ENCODE measurements at places on chromosomes 3 and 15.

GRCh38 chr3:31999907-32000439 lies 18.4 kb downstream of the ZNF860 start:
- no peak for DNase-seq

GRCh38 chr3:55823829-55824228 lies 336.7 kb upstream of the WNT5A start:
- DNase-seq, result no peak

DNA sequence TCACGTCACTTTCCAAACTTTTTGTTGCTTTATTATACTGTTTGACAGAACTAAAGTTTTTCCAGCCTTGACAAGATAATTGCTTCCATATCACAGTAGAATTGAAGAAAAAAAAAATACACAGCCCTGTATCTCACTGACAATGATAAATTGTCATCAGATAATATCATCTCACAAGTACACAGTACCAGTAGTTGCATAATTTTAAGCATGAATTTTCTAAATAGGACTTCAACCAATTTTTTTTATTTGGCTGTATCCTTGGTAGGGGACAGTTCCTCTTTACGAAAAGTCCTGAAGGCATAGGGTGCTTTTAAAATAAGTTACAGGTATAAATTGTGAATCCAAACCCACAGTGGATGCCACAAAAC lies 230.7 kb downstream of the ATP8B4 start:
- DNase-seq, result no peak

DNA sequence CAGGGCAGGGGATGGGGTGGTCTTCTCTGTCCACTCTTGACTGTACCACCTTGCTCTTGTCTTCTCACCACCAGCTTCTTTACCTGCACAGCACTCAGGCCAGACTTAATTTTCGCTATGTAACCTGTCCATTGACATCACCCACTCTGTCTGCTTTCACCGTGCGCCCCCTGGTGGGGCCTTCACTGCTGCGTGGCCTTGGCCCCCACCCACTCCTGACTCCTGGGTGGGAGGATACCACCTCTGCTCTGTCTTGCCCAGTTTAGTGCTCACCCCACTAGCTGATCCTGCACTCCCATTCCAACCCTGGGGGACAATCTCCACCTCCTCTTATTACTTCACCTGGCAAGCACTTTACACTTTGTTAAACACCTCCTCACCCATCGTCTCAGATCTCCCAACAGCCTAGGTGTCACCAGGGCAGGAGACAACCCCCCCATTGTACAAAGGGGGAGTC lies 17.7 kb downstream of the PTH1R start:
- peak; percentile 65 for DNase-seq

DNA sequence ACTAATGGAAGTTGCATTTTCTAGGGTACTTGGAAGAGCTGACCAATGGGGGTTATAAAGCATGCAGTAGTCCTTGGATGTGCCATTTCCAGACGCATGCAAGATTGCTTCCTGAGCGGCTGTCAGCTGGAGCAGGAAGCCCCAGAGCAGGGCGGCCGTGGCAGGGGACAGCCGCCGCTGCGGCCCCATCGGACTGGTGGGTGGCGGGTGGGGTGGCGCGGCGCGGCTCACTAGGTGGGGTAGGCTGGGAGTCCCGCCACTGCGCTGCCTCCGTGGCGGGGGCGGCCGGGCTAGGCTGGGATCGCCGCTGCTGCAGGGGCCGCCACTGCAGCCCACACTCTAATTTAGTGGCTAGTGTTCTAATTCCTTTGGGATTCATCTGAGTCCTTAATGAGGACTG lies 56.5 kb upstream of the FGF7 start:
- DNase-seq, result no peak

DNA sequence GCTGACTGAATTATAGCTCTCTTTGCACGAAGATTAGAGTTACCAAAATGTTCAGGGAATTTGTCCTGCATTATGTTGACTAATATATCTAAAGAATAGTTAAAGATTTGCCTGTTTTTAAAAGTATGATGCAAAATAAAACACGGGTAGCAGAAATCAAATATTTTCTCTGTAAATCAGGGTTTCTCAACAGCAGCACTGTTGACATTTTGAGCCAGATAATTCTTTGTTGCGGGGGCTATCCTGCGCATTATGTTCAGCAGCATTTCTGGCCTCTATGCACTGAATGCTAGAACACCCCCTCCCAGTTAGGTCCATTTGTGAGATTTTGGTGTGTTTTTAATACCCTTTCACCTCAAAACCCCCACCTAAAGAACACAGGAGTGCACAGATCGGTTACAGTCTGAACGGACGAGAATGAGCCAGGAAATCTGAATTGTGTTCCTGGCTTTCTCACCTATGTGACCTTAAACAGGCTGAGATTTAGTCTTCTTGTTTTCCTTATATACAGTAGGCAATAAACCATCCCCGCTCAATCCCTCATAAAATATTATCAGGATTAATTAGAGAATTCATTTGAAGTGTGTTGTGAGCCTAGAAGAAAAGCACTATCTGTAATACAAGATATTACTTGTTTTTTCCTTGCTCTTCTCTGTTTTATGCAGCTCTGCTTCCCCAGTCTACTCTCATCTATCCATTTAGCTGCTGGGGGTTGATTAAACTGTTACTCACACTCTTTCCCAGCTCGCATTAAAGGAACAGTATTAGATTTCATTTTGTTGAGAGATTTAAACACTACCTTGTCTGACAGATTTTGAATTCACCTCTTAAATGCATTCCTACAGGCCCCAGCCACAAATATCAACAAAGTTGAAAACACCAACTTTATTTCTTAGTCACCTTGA lies 247.5 kb upstream of the GOLIM4 start:
- DNase-seq, result no peak

DNA sequence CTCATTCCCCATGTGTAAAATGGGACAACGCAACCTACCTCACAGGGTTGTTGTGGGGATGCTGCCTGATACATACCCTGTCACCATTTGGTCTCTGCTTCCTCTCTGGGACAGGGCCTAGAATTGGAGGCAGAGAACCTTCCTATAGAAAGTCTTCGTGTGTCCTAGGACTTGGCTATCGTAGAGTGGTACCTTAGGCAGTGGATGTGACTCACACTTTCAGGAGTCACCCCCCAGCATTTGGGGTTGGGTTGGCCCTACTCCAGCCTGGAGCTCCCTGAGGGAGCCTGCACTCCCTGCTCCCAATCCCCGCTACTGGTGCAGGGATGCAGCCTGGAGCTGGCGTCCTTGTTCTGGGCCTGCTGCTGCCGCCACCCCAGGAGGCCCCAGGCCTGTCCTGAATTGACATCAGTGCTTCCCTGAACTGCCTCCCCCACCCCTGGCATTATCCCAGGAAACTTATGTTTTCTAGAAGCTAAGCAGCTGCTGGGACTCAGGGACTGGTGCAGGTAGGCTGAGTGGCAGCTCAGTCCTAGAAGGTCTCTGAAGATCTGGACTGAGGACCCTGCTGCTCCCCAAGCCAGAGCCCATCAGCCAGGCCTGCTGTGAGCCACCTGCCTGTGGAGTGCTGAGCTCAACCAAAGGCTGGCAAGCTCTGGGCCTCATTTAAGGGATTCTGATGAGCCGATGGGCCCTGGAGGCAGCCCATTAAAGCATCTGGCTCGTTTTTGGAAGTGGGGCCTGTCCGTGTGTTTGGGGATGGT lies 9.9 kb downstream of the C15orf39 start:
- no peak for DNase-seq

DNA sequence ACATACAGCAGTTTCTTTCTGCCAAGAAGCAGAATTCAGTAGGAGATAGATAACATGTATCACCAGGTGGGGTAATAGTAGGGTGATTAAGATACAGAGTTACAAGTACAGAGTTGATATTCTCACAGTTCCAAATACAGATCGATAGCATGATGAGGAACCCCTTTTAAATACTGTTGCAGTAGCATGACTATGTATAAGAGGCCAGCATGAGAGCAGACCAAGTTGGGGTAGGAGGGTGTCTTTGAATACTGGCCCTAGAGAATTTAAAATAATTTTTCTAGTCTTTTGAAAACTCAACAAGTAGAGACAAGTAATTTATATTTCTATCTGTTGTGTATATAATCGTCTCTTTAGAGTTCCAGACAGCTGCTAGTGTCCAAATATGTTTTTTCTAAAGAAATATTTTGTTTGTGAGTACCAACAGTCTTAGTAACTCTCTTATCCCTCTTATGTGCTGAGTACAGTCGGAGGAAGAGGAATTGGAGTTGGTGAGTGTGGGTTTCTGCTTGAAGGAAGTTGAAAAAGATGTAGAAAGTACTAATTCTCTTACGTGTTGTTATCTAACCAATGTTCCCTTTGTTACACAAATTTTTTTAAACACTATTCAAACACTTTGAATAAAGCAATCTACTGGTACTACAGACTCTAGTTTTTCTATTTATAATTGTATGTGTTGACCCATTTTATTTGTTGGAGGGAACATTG lies 30.2 kb downstream of the LYSMD4 start:
- peak; percentile 6 for DNase-seq

DNA sequence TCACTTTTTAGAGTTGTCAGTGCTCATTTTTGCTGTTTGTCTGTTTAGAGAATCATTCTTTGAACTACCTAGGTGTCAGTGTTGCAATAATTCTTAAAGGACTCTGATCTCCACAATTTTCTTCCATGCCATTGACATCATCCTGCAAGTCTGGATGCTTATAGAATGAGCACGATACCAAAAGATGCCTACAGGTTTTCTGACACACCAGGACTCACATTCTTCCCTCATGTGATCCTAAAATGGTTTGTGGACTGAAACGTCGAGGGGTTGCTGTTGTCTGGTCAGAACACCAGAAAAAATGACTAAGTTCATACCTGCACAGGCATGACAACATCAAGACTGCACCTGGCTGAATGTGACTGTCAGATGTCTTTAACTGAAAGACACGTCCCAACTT lies 95.9 kb downstream of the SEMA5B start:
- DNase-seq, result no peak

GRCh38 chr3:127781411-127782001 lies 40.8 kb downstream of the MGLL start:
- no peak for DNase-seq

DNA sequence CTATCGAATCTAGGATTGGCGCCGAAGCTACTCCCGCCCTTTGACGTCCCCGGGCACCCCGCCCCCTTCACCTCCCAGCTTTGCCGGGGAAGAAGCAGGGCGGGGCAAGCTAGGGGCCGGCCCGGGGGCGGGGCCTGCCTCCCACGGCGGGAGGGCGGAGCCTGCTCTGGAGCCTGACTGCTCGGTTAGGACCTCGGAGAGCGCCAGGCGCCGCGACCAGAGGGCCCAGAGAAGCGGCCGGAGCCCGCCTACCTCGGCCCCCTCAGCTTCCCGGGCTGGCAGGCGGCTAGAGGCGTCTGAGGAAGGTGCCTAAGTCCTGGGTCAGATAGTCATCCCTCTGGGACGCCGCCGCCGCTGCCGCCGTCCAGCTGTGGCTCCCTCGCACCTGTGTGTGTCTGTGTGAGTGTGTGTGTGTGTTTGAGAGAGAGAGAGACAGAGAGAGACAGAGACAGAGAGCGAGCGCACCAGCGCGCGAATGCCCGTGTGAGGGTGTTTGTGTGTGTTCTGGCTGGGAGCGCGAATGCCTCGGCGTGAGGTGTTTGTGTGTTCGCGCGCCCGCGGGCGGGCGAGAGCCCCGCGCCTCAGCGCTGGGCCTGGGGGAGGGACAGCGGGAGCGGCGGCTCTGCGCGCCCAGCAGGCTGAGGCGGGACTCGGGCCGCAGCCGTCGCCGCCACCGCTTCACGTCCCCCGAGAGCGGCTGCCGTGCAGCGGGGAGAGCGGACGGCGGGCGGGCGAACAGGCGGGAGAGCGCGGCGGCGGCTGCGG lies at the start of gene STXBP5L:
Gene STXBP5L (plus strand): TSS at position 176 of the 765 bp plus-strand sequence. CDS start 1,374 bp downstream, outside the sequence.
- peak; percentile 77 for DNase-seq

- DNase-seq, result no peak
Observed at GRCh38 chr3:15159501-15160136, 46.4 kb upstream of the CAPN7 start.

- peak; percentile 20 for DNase-seq
Observed at GRCh38 chr3:71063773-71064290, 519.7 kb downstream of the FOXP1 start.

GRCh38 chr15:84714821-84715220 lies 1.1 kb downstream of the SEC11A start:
- no peak for DNase-seq

GRCh38 chr15:67240235-67241131 lies 14.0 kb downstream of the AAGAB start:
- peak; percentile 31 for DNase-seq

- DNase-seq, result no peak
Observed at GRCh38 chr15:37907136-37907535, 27.3 kb upstream of the TMCO5A start.

- no peak for DNase-seq
Observed at GRCh38 chr15:64383760-64384159, 2.5 kb upstream of the PCLAF start.

DNA sequence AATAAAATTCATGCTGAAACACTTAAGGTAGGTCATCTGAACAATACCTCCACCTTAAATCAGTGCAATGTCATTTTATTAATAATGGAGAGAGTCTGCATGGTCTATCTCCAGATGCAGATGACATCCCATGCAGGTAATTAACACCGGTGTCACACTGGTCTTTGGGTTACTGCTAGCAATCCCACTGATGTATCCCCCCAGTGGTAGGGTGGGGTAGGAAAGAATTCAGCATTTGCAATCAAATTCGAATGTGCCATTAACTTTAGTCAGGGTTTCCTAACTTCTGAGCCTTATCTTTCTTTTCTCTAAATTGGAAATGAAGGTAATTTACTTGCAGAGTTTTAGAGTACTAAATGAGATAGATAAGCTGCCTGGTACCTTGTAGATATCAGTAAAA lies 44.4 kb downstream of the KIF15 start:
- DNase-seq, result no peak

- DNase-seq, result peak; percentile 55
Observed at GRCh38 chr3:127015282-127016042, 32.5 kb downstream of the PLXNA1 start.

DNA sequence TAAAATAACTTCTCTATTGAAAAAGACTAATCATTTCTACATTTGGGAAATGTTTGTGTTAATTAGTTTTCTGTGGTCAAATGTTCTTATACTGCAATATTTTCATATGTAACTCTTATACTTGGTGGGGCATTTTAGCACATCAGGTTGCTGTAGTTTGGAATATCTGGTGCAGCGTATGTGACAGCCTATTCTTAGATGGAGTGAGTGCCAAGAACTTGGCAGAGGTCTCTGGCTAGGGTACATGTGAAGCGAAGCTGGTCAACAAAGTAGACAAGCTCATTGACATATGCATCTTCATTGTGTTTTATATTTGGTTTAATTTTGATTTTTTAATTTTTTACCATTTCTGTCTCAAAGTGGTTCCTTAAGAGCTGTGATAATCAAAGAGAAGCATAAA lies 53.2 kb downstream of the CHAC1 start:
- no peak for DNase-seq

- no peak for DNase-seq
Observed at GRCh38 chr3:156108616-156109015, 11.8 kb upstream of the KCNAB1 start.

GRCh38 chr15:70474471-70475406 lies 288.6 kb downstream of the UACA start:
- peak; percentile 60 for DNase-seq

DNA sequence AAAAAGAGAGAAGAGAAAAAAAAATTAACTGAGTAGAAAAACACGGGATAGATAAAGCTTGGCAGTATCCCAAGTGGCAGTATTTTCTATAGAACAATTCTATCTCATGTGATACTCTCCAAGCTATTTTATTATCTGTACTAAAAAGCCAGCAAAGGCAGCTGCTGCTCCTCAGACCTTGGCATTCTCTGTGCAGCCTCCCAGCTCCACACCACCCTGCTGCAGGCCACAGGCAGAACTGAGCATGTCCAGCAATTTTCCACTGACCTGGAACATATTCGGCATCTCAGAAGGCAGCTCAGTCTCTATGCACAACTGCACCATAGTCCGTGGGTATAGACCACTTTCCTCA lies 1161.4 kb downstream of the IGSF11 start:
- DNase-seq, result no peak

- no peak for DNase-seq
Observed at GRCh38 chr3:174822320-174822719, 36.8 kb upstream of the NAALADL2 start.
